ENCODE measurements at places on chromosomes 4 and X. TPM values are rescaled to one million over a fixed set of nuclear protein-coding genes. Genes with fewer than 3 reads are reported as not detected.

GRCh38 chr4:96593422-96593821 is 753.5 kb downstream of the PDHA2 start:
- DNase-seq, result no peak

DNA sequence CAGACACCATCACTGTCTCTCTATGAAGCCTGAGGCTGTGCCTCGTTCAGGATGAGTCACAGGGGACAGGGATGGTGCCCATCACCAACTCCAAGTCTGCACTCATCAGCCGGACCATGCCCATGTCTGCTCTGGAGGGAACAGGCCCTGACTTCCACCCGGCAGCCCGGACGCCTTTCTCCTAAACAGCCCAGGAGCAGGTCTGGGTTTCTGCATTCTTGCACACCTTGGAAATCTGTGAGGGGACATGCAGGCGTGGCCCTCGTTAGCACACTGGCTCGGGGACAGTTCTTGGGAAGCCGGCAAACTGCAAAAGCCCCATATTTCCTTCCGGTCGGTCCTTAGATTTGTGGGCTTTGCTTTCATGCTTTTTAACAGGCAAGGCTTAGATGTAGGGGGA is 67.9 kb upstream of the AFAP1 start:
- no peak for DNase-seq

DNA sequence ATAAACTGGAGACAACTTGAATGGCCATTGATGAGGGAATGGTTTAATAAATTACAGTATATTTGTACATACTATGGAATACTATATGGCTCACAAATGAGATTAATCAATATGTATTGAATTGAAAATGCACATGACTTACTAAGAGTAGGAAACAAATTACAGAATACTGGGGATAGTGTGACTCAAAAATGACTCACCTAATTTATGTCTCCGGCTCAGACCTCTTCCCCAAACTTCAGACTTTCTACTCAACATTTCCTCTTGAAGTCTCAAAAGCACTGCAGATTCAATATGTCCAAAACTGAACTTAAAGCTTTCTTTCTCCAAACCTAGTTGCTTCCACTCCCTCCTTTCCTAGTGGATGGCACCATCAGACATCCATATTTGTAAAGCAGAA is 28.8 kb upstream of the GRIA3 start:
- DNase-seq, result no peak

GRCh38 chr4:34009951-34010350 is 2234.4 kb downstream of the ARAP2 start:
- no peak for DNase-seq

DNA sequence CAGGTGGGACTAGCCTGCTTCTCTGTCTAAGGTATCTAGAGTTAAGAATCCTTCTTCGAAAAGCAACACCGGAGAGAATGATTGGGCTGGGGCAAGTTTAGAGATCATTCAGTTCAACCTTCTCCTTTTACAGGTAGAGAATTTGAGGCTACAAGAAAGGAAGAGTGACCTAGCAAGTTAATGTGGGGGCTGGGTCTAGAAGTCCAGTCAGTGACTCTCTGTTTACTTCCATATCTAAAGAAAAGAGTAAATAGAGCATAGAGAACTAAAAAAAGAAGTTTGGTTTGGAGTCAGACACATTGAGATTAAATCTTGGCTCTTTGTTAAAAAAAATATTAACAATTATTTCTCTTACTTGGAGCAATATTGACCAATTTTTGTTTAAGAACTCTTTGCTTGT is 64.1 kb upstream of the NPNT start:
- no peak for DNase-seq

DNA sequence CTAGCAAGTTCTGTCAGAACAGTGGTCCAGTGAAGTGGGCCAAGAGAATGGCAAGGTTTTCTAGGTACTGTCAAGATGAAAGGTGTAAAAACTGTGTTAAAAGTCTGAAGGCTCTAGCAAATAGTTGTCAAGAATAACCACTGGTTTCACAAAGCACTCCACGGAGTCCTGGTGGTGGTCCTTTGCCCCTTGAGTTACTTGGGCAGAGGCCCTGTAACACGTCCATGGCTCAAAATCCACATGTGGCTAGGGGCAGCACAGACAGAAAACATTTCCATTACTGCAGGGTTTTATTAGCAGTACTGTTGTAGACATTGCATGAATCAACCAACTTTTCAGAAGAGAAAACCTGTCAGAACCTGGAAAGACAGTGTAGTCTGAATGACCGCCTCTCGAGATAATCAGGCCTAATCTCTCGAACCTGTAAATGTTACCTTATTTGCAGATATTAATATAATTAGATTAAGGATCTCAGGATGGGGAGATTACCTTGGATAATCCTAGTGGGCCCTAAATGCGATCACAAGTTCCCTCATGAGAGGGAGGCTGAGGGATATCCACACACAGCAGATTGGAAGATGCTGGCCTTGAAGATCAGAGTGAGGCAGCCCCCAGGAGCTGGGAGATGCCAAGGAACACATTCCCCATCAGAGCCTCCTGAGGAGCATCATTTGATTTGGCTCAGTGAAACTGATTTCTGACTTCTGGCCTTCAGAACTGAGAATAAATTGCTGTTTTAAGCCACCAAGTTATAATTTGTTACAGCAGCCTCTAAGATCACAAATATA is 34.7 kb downstream of the ERVMER34-1 start:
- DNase-seq, result no peak

- no peak for DNase-seq
Observed at GRCh38 chr4:186205156-186205555, 13.8 kb downstream of the CYP4V2 start.

- DNase-seq, result no peak
Observed at GRCh38 chr4:3748136-3748898, 17.9 kb upstream of the ADRA2C start.

Gene WFS1
- total RNA-seq, result 12.8 TPM

Gene SLC6A14
- total RNA-seq, result not detected

Gene HPSE
- 1.0 TPM for total RNA-seq

Gene TLR8
- 3.2 TPM for total RNA-seq

Gene STPG2
- 0.05 TPM for total RNA-seq

All from liver (tissue), 10 donors.